DMS79 treated with DMSO at 0.1 percent for 48 hours (cell line): ENCODE measurements at places on chromosomes 4 and X.

GRCh38 chrX:30301208-30301607 lies 8.0 kb downstream of the NR0B1 start:
- DNase-seq, result no peak

DNA sequence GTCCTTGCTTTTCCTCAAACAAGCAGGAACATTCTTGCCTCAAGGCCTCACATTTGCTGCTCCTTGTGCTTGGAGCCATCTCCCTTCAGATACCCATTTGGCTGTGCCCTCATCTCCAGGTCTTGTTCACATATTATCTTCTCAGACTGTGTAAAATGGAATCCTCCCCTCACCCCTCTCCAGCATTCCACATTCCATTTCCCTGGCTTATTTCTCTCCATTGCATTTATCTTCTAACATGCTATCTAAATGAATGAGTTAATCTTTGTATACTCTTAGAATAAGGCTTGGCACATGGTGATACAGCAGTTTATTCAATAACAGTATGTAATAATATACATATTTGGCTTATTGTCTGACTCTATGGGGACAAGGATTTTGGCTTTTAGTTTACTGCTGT lies 8.8 kb upstream of the GALNT7 start:
- no peak for DNase-seq

GRCh38 chr4:151908734-151909497 lies 148.1 kb upstream of the GATB start:
- no peak for DNase-seq

GRCh38 chr4:73037057-73037456 lies 32.5 kb downstream of the COX18 start:
- DNase-seq, result no peak

- no peak for DNase-seq
These were observed 95.7 kb downstream of the NPNT start for GRCh38 chr4:105990933-105991332.

DNA sequence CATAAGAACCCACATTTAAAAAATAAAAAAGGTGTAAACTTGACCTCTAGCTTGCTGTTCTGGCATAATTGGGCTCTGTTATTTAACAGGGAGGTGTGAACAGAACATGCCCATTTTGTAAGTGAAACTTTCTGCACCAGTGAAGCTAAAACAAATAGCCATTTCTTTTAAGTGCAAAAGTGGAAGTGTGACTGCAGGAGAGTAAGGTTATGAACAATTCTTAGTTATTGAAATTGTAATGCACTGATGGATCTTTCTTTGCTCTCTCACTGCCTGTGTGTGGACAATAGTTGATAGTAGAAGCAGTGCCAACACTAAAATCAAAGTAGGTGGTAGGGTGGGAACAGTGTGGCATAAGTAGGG lies 12.6 kb downstream of the P2RY10 start:
- DNase-seq, result no peak

GRCh38 chr4:1693131-1693896 lies 9.2 kb upstream of the FAM53A start:
- no peak for DNase-seq

DNA sequence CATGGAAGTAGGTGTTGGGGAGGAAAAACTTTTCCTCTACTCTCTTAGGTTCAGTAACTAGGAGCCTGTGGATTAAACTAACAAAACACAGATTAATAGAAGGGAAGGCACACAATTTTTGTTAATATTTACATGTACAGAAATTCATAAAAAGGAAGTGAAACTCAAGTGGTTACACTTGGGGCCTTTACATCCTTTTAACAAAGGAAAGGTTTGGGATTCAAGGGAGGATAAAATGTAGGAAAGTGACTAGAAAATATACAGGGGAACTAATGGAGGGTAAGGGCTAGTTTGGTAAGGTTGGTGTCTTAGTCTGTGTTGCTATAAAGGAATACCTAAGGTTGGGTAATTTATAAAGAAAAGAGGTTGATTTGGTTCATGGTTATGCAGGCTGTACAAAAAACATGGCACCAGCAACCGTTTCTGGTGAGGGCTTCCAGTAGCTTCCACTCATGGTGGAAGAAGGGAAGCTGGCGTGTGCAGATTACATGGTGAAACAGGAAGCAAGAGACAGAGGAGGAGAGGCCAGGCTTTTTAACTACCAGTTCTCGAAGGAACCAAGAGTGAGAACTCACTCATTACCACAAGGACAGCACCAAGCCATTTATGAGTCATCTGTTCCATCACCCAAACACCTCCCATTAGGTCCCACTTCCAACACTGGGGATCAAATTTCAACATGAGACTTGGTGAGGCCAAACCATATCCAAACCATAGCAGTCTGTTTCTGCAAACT lies 124.4 kb downstream of the CHRDL1 start:
- DNase-seq, result no peak

DNA sequence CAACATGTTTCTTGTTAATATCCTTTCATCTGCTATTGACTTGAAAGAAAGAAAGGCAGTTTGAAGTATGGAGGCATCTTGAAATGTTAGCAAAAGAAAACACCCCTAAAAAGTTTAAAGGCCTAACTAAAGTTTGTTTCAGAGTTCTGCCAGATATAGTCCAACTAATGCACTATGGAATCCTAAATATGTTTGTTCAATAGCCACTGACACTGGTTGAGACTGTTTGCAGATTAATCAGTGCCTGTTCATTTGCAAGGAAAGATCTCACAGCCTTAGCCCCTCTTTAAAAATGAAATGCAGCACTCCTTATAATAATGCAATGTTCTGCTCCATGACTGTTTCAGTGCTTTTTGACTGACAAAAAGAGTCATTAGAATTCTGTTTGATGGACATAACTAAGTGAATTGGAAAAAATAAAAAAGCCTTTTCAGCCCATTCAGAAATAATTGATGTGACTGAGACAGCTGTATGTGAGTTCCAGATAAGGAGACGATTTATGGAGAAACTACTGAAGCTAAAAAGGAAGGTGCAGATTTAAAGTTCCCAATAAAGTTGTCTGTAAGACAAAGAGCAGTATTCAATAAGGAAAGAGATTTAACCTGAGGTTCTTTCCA lies 192.0 kb downstream of the PCDH7 start:
- DNase-seq, result no peak

DNA sequence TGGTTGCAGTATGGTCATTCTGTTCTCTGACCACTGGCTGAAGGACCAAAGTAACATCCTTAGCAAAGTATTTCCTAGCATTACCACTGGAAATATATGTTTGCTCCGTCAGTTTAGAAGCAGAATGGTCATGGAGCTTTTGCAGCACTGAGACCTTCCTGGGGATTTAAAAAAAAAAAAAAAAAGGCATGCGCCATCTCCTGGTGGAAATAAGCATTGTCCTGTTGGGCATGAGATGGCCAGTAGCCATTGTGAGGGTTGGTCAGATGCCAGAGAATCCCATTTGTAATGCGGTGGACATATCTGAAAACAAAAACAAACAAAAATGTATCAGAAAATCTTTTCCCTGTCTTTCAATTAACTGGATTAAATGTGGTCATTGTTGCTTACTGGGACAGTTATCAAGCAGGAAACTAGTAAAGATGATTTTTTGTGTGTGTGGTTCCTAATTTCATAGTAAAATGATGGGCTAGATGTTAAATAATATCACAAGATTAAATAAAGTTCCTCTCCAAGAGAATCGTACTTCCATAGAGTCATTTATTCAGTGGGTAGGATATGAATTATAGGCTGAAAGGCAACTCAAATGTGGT lies 139.6 kb downstream of the SOWAHB start:
- no peak for DNase-seq

DNA sequence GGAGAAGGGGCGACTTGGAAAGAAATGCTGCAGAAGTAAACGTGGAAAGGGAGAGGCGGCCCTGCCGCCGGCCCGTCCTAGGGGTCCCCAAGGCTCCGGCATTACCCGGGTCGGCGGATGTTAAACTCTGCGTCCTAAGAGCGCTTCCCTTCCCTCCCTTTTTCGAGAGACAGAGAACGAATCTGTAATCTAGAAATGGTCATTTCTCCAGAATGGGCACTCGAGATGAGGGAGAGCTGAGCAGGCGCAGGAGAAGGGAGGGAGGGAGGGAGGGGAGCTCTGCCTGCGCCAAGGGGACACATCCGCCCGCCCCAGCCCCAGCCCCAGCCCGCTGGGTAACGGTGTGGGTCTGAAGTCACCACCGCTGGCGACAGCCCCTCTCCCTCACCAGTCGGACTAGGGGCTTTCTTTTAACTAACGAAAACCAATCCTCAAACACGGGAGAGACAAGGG lies 1.7 kb downstream of the HCFC1 start:
- no peak for DNase-seq

- DNase-seq, result no peak
These were observed 63.7 kb upstream of the PDLIM3 start for GRCh38 chr4:185598846-185599552.

DNA sequence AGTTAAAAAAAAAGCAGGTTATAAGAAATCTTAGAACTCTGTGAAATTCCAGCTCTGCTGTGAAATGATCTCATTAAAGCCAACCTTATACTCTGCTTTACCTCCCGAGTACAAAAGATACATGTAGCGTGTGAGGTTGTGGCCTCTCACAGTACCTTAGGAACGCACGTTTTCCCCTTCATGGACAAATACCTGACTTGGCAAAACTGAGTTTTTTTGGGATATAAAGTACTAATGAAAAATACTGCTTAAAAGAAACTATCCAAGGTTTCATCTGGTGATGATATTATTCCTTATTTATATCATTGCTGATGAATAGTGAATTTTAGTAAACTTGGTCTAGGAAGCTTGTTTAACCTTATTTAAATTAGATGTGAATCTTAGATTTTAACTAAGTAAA lies 48.9 kb downstream of the WWC2 start:
- DNase-seq, result no peak

GRCh38 chr4:17511509-17511949 lies 361 bp downstream of the QDPR start:
- DNase-seq, result no peak

DNA sequence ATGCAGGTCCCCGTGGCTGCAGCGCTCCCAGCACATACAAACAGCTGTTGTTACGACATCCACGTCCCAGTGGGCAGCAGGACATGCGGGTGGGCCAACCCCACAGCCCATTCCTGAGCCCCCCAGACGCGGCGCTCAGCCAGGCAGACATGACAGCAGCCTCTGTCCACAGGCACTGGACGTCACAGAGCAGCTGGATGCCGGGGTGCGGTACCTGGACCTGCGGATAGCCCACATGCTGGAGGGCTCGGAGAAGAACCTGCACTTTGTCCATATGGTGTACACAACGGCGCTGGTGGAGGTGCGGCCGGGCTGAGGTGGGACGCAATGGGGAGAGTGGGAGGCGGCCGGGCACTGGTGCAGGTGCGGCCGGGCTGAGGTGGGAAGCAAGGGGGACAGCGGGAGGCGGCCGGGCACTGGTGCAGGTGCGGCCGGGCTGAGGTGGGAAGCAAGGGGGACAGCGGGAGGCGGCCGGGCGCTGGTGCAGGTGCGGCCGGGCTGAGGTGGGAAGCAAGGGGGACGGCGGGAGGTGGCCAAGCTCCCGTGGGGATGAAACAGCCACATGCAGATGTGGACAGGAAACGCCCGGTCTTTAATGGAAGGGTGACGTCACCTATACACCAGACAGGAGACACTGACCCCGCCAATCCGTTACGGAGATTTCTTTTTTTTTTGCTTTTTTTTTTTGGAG lies 9.4 kb downstream of the PLCXD1 start:
- DNase-seq, result no peak

GRCh38 chr4:40702137-40702799 lies 47.5 kb upstream of the NSUN7 start:
- DNase-seq, result no peak

DNA sequence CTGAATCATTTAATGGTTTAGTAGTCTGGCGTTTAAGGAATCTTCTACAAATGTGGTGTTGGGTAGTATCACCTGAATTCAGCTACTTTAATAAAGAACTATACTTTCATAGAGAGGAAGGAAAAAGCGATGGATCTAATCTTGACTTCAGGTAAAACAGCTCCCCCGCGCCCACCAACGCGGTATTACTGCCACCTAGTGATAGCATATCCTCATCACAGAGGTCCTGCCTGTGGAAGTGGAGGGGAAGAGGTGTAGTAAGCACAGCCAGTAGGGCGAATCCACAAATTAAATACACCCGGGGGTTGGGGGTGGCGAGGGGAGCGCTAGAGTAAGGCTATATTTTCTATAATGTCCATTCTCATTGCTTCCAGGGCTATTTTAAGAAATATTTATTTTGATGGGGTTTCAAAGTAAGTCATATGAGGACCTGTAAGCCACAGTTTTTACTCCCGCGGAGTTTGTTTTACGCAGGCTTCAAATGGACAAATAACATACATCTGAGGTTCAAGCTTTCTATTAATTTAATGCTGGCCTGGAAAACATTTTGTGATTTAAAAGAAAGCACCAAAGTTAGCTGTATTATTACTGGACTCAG lies 8.3 kb upstream of the DAPP1 start:
- DNase-seq, result no peak

DNA sequence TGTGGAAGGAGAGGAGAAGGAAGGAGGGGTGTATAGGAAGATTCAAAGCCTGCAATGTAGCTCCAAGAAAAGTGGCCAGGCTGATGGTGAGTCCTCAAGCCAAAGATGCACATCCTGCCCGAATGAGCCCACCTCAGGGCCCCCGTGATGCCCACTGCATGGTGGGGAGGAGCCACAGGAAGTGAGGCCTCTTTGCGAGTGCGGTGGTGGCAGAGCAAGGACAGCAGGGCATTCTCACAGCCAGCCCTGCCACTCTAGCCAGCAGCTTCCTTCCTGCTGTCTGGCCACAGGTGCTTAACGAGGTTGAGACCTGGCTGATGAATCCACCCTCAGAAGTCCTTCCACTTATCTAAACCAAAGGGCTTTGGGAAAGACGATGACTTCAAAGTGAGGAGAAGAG lies 55.8 kb downstream of the BCOR start:
- no peak for DNase-seq

GRCh38 chr4:170008371-170008770 lies 17.8 kb downstream of the MFAP3L start:
- DNase-seq, result peak; percentile 2

- DNase-seq, result no peak
These were observed 695 bp downstream of the MTM1 start for GRCh38 chrX:150569155-150569477.

GRCh38 chr4:98627531-98628257 lies 30.7 kb downstream of the TSPAN5 start:
- DNase-seq, result no peak

DNA sequence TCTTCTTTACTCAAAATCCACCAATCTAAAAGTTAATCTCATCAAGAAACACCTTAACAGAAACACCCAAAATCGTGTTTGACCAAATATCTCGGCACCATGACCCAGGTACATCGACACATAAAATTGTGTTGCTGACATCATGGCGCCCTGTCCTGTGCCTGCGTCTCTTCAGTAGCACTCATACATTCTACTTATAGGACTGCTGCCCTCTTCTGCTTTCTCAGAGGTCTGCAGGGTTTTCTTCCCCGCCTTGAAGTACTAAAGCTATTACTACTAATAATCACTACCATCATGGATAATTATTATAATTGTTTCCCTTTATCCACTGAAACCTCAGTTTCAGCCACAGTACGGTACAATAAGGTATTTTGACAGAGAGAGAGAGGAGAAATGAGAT lies 1403.1 kb upstream of the TENM3 start:
- DNase-seq, result no peak

GRCh38 chrX:31165241-31166035 lies 93.6 kb upstream of the FTHL17 start:
- DNase-seq, result no peak

- no peak for DNase-seq
These were observed 28.9 kb downstream of the TMPRSS11E start for GRCh38 chr4:68476191-68476590.
